ENCODE measurements at places on chromosomes 2 and 18.

DNA sequence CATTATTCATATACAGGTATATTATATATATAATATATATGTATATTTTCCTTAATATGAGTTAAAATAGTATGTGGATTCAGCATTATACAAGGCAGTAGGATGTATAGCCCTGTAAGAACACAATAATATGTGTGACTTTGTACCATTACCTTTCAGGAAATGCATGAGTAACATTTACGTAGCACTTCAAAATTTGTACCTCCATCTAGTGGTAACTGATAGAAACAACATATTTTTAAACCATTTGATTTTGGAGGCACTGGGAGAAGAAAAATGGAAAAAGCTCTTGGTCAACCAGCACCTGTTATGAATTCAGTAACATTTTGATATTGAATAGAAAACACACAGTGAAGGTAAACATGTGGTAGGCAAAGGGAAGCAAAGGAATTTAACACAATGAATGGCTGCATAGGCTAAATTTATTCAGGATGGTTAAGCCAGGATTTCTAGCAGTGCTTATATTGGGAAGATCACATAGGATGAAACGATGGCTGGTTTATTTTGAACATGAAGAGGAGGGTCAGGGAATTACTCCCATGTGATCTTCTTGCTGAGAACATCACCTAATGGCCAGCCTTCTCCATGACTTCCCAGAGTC is 565.5 kb downstream of the CCDC85A start:
- no peak for DNase-seq

DNA sequence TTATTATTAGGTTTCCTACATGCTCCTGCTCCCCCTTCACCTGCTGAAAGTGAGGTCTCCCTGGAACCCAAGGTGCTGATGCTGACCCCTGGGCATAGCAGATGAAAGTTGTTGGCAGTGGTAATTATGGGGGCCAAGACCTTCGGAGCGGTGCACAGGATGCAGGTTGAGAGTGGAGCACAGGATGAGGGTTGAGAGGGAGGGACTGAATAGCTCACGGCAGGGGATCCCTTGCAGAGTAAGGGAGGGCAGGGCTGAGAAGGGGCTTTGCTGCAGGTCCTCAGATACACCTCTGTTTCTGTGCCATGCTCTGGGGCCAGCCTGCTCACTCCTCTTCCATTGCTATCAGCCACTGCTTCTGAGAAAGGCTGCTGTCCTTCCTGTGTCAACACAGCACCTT is 163.3 kb downstream of the FHOD3 start:
- DNase-seq = no peak

- DNase-seq = no peak
These were observed 293.5 kb downstream of the ARHGAP15 start for GRCh38 chr2:143422681-143423080.

DNA sequence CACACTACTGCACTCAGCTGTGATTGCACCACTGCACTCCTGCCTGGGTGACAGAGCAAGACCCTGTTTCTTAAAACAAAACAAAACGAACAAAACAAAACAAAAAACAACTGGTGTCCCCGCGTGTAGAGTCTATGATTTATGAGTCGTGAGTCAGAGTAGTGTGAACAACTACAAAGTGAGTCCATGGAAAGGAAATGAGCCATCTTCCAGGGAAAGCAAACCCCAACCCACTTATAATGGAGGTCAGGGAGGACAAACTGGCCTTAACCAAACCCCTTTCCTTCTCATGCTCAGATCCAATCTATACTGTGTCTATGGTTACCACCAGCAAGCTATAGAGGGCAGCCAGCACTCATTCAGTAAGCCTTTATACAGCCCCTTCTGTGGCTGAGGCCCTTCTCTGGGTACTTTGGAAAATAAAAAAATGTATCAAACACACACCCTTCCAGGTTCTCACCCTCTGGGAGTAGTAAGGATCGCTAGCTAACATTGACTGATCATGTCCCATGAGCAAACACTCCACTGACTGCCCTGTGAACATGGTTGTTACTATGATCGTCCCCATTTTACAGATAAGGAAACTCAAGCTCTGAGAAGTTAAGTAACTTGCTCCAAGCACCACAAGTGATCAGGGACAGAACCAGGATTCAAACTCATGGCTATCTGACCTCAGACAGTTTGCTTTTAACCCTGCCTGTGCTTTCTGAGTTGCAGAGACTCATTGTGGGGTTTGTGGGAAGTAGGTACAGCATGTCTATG is 24.7 kb upstream of the COLEC12 start:
- DNase-seq = no peak

GRCh38 chr2:186591506-186591890 is 1.6 kb downstream of the ITGAV start:
- no peak for DNase-seq
